Stimulated activated CD4-positive, alpha-beta T cell treated with anti-CD3 and anti-CD28 coated beads, Interleukin-1b, Interleukin-23, amount 100 ng/mL, for 48 hours (primary cell): ENCODE measurements at places on chromosomes 1 and 21.

GRCh38 chr1:21188235-21188634 lies 11.5 kb upstream of the EIF4G3 start:
- no peak for DNase-seq

DNA sequence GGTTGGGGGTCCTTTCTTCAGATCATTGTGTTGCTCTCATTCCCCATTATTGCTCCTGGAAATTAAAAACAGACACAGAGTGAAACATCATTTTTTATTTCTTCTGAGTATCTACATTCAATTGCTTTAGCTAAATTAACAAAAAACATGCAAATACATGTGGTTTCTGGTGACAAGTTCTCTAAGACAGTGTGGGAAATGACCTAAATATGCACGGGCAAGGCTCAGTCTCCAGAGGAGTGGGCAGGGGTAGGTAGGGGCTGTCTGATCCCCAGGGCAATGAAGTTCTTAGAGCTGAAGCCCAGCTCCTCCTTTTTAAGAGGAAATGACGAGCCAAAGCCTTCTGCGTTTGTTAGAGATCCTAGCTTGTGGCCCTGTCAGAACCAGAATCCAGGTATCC lies 4.5 kb downstream of the LEFTY2 start:
- no peak for DNase-seq

DNA sequence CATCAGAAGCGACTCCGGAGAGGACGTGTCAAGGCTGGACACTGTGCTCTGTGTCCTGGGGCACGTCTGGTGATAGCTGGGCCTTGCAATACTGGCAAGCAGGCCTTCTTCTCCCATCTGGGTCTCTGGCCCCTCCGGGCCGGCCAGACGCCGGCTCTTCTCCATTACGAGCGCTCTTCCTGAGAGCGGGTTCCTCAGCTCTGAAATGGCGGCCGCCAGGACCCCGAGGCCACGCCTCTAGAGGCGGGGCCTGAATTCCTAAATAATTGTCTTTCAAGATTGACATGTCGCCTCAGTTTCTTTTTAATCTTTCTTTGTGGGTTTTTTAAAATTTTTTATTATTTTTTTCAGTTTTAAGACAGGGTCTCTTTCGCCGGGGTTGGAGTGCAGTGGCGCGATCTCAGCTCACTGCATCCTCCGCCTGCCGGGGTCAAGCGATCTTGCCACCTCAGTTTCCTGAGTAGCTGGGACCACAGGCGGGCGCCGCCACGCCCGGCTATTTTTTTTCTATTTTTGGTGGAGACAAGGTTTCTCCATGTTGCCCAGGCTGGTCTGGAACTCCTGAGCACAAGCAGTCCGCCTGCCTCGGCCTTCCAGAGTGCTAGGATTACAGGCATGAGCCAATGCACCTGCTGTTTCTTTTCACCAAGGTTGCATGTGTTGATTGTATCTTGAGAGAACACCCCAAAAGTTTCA lies 9.2 kb downstream of the RNF2 start:
- no peak for DNase-seq

GRCh38 chr1:188594542-188595235 lies 1765.9 kb downstream of the PLA2G4A start:
- no peak for DNase-seq

DNA sequence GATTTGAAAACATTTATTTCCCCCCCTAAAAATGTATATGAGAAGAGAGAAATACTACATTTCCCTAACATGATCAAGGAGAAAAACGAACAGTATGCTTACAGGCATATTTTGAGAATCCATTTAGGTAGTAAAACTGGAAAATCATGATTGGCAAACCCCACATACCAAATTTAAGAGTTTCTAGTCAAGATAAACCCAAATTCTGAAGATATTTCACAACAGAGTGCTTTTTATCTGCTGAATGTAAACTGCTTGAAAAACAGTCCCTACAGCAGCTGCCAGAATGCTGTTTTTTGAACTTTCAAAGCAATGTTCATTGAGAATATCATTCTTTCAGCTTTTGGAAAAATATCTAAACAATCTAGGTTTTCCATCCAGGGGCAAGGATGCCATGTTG lies 31.0 kb downstream of the ASH1L start:
- DNase-seq, result no peak

GRCh38 chr1:35288761-35289160 lies 20.3 kb downstream of the ZMYM4 start:
- no peak for DNase-seq

GRCh38 chr1:87134625-87135328 lies 193.9 kb upstream of the LMO4 start:
- DNase-seq, result no peak

- DNase-seq, result no peak
Observed at GRCh38 chr1:43359696-43360095, 915 bp downstream of the CDC20 start.

- no peak for DNase-seq
Observed at GRCh38 chr1:87800006-87800405, 471.3 kb downstream of the LMO4 start.

DNA sequence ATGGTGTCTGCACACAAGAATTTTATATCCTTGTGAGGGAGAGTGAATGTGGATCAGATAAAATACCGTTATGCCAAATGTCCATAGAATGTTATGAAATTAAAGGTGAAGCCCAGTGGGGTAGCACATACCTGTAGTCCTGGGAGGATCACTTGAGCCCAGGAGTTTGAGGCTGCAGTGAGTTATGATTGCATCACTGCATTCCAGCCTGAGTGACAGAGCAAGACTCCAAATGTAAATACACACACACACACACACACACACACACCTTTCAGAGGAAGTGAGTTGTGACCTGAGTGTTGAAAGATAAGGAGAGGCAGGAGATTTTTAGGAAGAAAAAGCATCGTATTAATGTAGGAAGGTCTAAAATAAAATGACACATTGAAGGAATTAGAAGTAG lies 28.1 kb upstream of the ZYG11A start:
- no peak for DNase-seq

- no peak for DNase-seq
Observed at GRCh38 chr1:54875000-54875399, 12.0 kb downstream of the DHCR24 start.

- no peak for DNase-seq
Observed at GRCh38 chr1:70396607-70397006, 14.5 kb upstream of the CTH start.

DNA sequence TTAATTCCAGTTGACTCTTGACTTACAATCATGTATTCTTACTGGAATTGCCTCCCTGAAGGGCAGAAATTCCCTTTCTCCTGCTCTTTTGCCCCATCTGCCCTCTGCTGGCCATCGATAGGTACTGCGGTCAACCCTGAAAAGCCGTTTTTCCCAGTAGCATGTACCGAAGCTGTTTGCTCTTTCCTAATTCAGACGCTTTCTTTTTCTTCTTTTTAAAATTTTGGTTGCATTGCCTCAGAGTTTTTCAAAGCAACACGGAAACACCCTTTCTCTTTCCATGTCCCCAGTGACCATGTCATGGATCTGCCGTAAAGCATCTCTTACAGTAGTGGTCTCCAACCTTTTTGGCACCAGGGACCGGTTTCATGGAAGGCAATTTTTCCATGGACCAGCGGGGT lies 164.2 kb upstream of the C1orf21 start:
- DNase-seq, result peak; percentile 25

GRCh38 chr1:150979092-150980056 lies 2.7 kb upstream of the ANXA9 start:
- DNase-seq, result peak; percentile 87

GRCh38 chr1:170732252-170732588 lies 68.3 kb downstream of the PRRX1 start:
- no peak for DNase-seq

- DNase-seq, result no peak
Observed at GRCh38 chr21:35484851-35485250, 435.7 kb upstream of the RUNX1 start.

DNA sequence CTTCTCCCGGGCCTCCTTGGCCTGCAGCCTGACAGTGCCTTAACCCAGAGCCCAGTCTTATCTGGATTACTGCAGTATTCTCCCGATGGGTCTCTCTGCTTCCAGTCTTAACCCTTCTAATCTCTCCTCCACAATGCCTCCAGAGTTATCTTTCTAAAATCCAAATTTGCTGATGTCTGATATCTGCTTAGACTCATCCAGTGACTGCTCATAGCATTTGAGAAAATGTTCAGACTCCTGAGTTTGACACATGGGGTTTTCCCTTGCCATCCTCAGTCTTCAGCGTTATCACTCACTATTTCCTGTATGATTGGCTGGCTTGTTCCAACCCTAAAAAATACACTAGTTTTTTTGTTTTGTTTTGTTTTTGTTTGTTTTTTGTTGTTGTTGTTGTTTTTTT lies 102.0 kb downstream of the FMN2 start:
- no peak for DNase-seq

DNA sequence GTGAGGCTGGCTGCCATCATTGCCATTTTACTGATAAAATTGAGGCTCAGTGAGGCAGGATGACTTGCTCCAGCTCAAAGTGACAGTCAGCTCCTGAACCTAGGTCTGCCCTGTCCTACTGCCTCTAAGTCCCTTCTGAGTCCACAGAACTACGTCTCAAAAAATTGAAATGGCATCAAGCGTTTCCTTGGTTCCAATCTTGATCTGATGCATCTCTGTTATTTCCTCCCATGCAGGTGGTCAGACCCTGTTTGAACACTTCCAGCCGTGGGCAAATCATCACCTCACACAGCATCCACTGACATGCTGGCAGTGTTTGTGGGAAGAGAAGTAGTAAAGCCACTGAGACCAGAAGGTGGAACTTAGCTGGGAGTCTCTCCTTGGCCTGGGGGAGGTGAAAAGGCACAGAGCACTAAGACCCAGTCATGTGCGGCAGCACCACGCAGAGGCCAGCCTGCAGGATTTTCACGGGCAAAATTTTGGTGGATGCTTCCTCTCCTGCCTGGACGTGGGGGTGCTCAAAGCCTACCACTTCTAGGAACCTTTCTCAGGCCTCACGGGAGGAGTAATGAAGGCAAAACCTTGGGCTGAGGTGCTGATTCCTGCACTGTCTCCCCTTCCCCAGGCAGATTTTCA lies 7.8 kb upstream of the CPLANE2 start:
- DNase-seq, result no peak

DNA sequence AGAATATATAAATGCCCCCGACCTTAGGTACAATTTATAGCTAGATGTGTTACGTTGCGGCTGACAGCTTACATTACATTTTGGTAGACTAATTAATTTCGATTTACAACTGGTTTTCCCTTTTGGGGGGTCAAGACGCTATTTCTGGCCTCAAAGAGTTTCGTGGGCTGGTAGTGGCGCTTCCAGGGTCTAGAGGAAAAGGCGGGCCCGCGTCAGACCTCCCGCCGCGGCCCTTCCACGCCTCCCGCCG lies 391 bp downstream of the IFT25 start:
- no peak for DNase-seq

DNA sequence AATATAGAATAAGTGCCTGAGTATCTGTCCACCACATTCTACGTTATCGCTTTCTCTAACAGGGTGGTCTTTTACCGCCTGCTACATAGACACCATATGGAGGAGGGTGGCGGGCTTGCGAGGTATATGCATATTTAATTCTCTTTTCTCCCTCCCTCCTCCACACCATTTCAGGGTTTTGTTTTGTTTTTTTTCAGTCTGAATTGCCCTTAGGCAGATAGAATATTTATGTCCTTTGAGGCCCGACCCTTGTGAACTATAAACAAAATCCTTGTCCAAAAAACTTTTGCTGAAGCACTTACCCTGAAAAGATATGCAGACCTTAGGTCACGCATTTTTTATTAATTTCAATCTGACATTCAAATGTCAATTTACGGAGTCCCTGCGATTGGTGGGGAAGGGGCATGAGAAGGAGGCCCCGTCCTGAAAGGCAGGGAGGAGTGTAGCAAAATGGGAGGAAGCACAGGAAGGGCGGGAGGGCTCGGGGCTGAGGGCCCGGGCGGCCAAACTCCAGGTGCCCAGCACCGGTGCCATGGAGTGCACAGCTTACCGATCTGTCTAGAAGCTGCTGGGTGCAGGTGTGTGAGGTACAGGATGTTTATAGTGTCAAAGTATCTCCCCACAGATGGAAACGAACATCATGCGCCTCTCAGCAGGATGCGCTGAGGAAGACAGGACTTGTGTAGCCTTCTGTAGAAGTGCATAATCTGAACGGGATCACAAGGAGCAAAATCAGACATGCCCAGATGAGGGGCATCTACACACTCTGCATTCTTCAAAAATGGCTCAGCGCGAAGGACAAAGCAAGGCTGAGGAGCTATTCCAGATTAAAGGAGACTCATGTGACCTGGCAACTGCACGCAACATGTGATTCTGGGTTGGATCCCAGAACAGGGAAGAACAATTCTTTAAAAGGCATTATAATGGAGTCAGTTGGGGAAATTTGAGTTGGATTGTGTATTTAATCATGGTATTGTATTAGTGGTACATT lies 68.8 kb upstream of the LYST start:
- no peak for DNase-seq

GRCh38 chr1:31295874-31296485 lies 608 bp downstream of the SNRNP40 start:
- DNase-seq, result no peak

GRCh38 chr1:41689558-41689981 lies 205.1 kb upstream of the EDN2 start:
- no peak for DNase-seq

DNA sequence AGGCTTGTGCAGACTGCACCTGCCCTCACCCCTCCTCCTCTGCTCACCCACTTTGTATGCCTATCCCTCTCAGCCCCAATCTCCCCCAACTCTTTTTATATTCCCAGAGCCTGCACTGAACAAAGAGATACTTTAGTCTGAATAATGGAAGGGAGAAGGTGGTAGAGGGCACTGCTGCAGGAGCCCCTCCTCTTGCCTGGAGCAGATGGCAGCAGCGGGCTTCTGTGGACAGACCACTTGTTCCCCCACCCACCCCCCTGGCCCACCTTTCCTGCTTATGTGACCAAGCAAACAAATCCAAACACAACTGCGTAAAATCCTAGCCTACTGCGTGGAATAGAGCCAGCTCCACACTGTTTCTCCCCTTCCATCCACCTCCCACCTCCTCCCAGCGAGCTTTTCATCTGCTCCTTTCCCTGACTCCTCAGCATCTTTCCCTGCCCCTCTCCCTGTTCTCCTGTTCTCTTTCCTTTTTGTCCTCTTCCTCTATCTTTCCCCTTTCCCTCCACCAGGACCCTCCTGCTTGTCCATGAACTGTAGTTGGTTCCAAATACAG lies 27.5 kb downstream of the RGS8 start:
- DNase-seq, result no peak

DNA sequence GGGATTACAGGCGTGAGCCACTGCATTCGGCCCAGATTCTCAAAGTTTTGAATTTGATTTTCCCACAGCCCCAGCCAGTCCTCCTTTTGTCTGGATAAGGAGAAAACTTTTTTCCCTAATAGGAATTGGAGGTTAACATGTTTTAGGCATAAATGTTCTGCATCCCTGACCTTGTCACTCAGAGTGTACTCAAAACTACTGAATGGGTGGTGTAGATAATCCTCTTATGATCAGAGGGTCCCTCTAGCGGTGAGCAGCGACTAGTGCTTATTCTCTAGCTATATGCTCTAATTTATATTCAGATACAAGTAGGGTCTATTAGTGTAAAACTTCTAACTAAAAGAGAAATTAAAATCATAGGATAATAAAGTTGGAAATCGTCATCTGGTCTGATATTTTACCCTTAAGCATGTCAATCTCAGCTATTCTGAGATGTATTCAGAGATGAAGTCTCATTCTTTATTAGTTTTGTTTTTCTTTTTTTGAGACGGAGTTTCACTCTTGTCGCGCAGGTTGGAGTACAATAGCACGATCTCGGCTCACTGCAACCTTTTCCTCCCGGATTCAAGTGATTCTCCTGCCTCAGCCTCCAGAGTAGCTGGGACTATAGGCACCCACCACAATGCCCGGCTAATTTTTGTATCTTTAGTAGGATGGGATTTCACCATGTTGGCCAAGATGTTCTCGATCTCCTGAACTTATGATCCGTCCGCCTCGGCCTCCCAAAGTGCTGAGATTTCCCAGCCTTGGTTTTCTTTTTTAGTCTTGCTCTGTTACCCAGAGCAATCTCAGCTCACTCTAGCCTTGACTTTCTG lies 2.7 kb upstream of the PSMD4 start:
- peak; percentile 61 for DNase-seq
